ENCODE measurements at places on chromosomes 1 and 21.

DNA sequence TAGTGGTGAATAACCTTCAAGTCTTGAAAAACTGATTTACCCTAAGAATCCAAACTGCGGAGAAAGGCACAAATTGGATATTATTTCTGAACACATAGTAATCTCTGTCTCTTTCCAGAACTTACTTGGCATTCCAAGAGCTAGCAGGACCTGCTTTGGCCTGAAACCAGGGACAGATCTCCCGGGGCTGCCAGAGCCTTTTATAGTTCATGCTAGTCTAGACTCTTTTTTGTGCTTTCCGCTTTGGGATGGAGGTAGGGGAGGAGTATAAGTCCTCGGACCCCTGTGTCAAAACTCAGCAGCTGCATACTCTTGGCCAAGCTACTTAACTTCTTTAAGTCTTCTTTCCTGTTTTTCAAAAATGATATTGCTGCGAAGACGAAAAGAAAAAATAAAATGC, 3.8 kb upstream of the RYR2 start:
- DNase-seq, result no peak

DNA sequence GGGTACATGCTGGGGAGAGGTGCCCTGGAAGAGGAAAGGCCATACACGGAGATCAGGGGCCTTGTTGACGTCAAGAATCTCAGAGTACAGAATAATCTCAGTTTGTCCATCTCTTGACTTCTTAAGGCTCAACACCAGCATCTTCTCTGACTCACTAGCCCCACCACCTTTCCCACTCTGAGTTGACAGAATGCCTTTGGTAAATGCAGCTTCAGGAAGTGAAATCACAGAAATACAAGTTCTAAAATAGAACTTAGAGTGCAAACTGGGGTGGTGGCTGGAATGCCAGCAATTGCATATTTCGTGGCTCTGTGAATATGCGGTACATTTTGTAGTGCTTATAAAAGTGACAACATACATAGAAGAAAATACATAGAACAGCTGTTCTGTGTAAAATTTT, 1.6 kb downstream of the COG2 start:
- no peak for DNase-seq

DNA sequence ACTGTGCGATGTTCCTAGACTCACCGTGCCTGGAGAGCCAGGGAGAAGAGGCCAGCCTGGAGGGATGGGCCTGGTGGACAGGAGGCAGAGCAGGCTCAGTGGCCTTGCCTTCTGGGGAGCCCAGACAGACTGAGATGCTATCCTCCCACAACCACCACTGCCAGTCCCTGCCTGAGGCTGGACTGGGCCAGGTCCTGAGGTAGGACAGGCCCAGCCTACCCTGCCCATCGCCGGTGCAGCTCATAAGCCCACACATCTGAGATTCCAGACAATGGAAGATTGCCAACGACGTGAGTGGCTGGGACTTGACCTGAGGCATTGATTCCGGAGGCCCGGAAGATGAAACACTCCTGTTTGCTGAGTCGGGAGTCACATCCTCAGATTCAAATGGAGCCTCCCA, 5.8 kb downstream of the CLEC20A start:
- no peak for DNase-seq

DNA sequence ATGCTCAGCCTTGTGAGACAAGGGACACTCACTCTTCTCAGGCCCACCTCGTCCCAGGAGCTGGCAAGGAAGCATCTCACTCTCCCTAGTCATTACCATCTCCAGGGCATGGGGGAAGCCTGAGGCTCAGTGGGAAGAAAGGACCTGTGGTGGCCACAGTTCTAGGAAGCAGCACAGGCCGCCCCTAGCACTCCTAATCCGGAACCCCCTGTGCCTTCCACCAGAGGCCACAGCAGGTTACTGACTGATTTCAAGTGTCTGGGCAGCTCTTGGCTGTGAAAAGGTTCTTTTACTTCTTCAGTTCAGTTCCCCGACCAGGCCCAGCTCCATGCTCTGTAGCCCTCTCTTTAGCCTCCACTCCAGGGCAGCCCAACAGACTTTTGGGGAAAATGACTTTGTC, 84.4 kb downstream of the TRABD2B start:
- DNase-seq, result no peak

- DNase-seq, result no peak
Measured at GRCh38 chr1:170538687-170539086, 6.7 kb downstream of the GORAB start.

DNA sequence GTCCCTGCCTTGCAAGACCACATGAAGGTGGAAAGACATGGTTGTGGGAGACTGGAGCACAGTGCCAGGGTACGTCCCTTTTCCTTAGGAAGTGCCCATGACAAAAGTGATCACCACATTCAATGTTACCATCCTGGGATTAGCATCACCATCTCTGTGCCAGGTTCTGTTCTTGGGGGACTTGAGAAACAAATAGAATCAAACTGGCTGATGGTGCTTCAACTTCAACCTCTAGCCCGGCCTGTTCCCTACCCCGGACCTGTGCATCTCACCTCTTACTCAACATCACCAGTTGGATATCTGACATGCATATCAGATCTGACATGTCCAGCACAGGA, 153.3 kb downstream of the GRIK3 start:
- DNase-seq, result no peak

- no peak for DNase-seq
Measured at GRCh38 chr1:40316595-40317393, at the start of gene COL9A2. Gene COL9A2 (minus strand): TSS chr1:40317286. CDS start chr1:40317197, 89 bp downstream.

GRCh38 chr1:227541796-227542152, 21.6 kb upstream of the ZNF678 start:
- no peak for DNase-seq

GRCh38 chr1:202081992-202082391, 40.7 kb upstream of the GPR37L1 start:
- DNase-seq, result no peak

DNA sequence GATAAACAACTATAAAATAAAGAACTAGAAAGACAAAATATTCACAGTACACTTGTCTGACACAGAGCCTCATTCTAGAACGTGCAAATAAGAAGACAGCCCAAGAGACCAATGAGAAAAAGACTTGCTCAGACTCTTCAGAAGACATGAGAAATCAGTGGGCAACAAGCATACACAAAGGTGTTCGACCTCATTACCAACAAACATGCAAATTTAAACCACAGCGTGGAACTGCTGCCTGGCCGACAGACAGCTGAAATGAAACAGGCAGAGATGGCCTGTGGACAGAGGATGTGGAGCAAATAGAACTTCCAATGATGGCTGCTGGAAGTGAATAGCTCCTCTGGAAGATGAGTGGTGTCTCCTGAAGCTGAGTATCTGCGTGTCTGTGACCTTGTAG, 22.4 kb upstream of the COL6A1 start:
- DNase-seq, result no peak

DNA sequence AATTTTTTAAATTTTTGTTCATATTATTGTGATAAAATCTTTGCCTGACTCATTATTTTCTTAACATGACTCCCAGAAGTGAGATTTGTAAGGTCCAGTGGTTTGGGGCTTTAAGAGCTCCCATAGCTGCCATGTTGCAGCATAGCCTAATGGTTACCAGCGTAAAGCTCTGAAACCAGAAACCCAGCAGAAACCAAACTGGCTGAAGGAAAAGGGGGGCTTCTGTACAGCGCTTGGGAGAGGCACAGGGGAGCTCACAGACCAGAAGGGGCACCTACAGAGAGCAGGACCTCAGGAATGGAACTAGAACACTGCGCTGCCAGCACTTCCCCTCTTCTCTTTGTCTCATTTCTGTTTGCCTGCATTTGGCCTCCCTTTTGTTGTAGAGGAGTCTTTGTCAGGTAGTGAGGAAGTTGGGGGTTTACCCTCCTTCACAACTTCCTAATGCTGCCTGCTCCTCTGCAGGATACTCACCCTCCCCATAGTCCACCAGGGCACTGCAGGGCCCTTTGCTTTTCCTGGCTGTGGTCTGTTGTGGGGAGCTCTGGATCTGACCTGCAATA, 2.6 kb upstream of the PYCR2 start:
- no peak for DNase-seq

DNA sequence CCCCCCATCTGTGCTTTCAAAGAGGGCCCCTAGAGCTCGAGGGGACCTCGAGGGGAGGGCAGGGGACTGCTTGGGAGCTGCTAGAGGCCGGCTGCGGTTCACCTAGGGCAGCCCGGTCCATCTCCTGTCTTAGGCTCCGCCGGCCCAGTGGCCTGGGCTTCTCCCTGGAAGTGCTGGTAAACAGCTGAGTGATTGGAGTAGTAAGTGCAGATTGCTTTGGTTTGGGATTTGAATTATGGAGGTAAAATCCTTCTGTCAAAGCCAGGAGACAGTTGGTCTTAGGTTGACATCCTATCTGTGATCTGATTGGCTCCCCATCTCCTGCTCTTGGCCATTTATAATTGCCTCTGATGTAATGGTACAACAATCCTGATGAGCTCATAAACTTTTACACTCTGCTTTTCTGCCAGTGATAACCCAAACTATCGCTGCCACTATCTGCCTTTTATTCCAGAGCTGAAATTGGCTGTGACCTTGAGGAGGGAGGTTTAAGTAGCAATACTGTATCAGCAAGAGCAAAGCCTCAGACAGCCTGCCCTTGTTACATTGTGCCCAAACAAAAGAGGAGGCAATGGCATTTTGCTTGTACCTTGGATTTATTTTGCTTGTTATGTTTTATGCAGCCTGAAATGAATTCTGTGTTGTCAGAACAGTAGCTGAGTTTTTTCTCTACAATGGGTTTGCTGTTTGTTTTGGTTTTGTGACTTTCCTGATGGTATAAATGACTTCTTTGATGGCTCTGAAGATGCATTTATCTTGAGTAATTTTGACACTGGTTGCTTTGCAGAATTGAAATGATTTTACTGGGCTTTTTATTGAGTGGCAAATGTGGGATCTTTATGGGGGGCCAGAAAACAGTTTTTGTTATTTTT, 2.4 kb downstream of the ARID1A start:
- peak; percentile 84 for DNase-seq

DNA sequence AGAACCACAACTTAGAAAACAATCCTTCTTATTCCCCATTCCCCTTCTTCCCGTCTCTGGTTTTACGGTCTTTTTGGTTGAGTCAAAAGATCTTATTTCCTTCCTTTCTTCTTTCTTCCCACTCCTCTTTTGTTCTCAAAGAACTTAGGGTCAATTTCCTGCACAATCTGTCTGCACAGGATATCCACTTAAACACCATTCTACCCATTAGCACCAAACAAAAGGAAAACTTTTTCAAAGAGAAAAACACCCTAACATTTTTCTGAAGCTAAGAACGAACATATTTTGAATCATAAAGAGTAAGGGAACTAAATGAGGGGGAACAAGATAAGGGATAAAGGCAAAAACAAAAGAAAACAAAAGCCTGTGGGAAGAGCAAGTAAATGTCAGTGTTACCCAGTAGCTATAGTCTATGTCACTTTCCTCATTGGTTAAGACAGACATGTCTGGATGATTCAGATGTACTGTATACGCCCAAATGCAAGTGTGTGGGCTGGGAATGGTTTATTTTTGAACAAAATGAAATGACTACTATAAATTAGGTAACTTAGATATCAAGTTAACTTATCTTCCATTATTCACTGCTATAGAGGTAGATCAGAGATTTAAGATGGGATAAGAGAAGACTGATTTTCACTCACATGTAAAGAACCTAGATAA, 59.9 kb downstream of the TOR3A start:
- peak; percentile 44 for DNase-seq

DNA sequence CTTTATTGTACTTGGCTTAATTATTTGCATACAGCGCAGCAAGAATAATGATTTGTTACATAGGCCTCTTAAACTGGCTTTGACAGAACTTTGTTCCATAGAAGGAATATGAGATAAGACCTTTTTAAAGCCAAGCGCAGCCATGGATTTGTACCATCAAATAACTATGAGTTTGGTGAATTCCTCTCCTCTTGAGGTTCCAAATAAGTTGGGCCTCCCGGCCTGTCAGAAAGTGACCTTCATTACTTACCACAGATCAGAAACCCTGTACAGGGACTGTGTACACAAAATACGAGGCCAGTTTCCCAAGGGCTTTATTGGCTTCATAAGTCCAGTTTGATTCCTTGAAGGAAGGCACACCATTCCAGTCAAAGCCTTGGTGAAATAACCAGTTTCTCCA, 21.8 kb upstream of the HSD3B1 start:
- DNase-seq, result no peak

- DNase-seq, result no peak
Measured at GRCh38 chr1:21647431-21648351, 21.5 kb downstream of the RAP1GAP start.

DNA sequence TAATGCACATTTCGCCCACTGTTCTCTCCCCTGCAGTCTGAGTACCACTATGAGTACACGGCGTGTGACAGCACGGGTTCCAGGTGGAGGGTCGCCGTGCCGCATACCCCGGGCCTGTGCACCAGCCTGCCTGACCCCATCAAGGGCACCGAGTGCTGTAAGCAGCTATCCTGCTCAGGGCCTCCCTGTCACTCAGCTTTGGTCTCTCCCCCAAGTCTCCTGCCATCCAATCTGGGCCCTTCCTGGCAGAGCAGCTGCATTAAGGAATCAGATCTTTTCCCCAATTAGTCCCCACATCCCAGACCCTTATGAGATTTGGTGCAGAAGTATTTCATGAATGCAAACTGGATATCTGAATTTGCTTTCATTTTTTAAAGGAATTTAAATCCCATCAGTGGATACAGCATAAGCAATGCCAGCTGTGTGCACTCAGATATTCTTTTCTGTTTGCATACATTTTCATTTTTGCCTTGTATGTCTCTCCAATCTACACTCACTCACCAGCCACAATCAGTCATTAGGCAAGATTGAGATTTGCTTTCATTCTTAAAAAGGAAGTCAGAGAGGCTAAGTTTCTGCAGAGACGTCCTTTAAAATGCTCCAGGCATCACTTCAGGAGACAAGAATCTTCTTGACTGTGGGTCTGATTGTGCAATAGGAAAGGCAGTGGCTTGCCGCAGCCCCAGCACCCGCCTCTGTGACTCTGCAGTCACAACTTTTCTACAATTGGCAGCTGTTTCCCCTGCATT, 48.1 kb downstream of the ELAPOR1 start:
- DNase-seq, result peak; percentile 74

DNA sequence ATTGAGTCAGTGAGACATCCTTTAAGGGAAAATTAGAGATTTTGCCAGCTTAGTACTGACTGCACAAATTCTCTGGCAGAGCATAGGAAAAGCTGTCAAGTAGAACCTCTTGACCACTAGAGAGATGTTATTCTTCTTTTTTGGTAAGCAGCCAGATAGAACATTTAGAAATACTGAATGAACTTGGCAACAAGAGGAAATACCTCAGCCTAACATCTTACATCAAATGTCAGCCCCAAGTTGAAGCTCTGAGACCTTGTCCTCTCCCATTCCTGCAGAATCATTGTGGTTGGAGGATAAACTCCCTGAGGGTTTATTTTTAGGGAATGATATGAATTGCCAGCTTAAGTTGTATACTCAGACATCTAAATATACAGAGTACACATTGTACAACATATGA, 53.5 kb downstream of the MIGA1 start:
- DNase-seq, result peak; percentile 92

- DNase-seq, result no peak
Measured at GRCh38 chr1:208933984-208934525, 649.5 kb upstream of the CAMK1G start.

GRCh38 chr1:196481616-196482015, 126.6 kb downstream of the KCNT2 start:
- DNase-seq, result no peak

DNA sequence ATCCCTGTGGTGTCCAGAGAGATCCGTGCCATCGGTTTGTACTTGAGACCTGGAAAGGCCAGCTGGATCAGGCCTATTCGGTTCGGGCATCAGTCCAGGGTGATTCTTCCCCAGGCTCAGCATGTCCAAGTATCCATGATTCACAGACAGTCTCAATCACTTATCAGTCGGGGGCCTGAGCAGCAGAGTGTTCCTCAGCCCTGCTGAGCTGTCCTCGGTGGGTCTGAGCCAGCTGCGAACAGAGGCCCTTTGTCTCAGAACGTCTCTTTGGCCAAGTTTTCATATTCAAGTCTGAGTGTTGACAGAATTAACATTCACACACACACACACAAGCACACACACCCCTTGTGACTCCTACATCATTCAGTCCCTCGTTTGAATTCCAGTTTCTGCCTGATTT, 33.4 kb upstream of the OSBPL9 start:
- DNase-seq, result no peak

All from amniotic stem cell (primary cell).